ENCODE measurements at places on chromosomes 12 and 14.

DNA sequence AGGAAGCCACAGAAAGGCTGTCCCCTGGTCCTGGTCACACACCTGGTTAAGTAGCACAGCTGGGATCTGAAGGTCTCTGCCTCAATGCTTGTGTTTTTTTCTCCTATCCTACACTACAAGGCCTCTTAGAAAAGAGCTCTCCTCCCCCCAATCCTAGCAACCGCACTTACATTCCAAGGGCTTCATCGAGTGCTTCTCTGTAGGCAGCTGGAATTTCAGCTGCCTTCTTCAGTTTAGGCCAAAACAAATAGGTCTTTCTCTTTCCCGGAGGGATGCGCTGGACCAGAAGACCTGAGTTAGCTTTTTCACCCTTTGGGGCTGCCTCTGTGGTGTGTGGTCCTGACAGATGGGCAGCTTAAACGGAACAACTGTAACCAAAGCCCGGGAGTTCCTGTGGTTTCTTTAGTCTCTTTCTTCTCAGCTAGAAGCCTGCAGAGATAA, 109.7 kb downstream of the GPATCH2L start:
- no peak for DNase-seq

GRCh38 chr12:31991815-31992214, 32.6 kb downstream of the RESF1 start:
- no peak for DNase-seq

- DNase-seq = no peak
Observed at GRCh38 chr12:132465269-132466190, 24.4 kb upstream of the FBRSL1 start.

- DNase-seq = no peak
Observed at GRCh38 chr12:118536306-118536906, 160.1 kb downstream of the SUDS3 start.

DNA sequence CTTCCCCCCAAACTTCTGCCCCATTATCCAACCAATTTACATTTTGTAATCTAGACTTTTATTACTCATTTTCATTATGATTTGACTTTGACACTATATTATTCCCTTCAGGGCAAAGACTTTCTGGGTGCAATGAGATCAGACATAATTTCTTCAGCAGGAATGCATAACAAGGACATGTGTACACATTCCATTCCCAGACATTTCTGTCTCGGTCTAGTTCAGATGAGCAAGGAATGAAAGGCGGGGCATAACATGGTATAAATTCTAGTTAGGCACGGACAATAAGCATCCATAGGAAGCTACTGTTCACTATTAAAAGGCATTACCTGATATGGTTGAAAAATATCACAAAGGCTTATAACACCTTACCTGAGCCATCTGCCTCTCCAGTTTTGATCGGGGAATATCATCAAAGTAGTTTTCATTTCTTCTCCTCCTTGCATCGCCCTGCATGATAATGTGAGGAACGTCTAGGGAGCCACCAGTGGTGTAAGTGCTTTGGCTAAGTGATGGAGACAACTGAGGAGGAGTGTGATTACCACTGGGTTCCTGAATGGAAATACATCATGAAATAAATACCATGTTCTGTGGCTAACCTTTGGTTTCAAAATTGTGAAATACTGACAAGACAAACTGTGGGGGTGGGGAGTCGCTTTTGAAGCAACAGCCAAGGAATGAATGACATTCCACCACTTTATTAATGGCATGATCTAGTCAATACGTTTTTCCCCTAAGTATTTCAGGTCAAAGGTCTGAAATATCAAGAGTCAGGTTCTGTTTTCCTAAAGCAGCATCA, 183.9 kb downstream of the APAF1 start:
- no peak for DNase-seq

DNA sequence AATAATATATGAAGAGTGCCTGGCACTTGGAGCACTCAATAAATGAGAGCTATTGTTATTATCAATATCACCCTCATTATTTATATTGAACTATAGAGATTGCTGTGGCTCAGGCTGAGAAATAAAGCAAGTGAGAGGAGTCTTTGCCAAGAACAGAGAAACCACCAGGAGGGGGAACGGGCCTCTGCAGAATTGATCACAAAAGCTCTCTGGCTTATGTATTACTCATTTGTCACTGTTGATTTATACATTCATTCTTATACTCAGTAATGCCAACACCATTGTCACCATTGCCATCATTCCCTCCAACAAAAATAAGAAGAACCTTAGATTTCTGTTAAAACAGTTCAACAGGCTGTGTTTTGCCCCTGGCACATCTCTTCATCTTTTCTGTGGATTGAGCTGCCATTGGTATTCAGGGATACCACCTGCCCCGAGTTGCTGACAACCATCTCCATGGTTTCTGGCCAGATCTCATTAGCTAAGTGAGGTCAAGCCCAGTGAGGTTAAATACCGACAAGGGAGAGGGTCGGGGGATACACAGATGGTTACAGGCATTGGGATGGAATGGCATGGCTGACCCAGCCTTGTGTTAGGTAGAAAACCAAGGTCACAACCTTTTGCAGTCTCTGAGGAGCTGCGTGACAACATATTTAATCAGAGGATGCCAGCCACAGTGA, 21.8 kb upstream of the PCNX1 start:
- DNase-seq = no peak

- no peak for DNase-seq
Observed at GRCh38 chr12:66087365-66087943, 43.1 kb downstream of the LLPH start.

GRCh38 chr12:111764120-111764821, 2.5 kb upstream of the ALDH2 start:
- no peak for DNase-seq

- DNase-seq = no peak
Observed at GRCh38 chr12:19659501-19659900, 220.2 kb downstream of the AEBP2 start.

DNA sequence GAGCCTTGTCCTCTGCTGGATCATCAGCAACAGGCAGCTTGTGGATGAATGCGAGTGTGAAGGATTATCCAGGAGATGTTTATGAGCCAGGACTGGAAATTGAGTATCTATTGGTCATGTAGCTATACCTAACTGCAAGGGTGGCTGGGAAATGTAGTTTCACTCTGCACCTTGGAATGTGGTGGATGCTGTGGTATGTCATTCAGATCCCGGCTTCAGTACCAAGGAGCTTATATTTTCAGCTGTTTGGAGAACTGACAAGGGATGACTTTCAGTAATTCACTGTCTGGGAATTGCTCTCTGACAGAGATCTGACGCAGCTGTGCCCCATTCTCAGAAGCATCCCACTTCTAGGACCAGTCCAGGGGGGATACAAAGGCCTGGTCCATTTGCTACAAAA, 792.3 kb upstream of the NOVA1 start:
- no peak for DNase-seq

- no peak for DNase-seq
Observed at GRCh38 chr14:25011095-25011494, 38.9 kb downstream of the STXBP6 start.

GRCh38 chr14:34223373-34224148, 238.5 kb downstream of the SPTSSA start:
- no peak for DNase-seq

GRCh38 chr14:59190372-59190771, 1.9 kb downstream of the DAAM1 start:
- DNase-seq = peak; percentile 75

DNA sequence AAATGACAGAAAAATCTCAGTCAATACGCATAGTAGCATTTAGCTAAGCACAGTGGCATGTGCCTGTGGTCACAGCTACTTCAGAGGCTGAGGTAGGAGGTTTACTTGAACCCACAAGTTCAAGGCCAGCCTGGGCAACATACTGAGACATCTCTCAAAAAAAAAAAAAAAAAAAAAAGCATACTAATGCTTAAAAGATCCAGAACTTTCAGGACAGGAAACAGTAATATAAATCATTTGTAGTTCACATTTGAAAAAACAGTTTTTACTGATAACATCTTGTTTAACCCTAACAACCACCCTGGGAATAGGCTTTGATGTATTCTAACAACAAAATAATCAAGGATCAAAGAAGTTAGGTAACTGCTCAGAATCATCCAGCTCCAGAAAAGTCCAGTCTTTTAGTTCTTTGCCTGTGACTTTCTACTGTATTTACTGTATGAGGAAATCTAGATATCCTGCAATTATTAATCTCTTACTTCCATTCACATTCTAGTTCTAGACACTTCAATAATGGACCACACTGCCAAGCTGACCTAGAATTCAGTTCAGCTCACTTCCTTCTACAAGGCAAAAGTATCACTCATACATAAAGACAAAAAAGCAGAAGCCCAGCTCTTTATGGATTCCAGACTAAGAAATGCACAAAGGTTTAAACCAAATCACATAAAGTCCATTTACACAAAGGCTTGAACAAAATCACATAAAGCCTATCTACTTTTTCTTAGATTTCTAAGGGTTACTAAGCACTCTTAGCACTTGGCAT, 28.5 kb downstream of the PAWR start:
- DNase-seq = no peak

DNA sequence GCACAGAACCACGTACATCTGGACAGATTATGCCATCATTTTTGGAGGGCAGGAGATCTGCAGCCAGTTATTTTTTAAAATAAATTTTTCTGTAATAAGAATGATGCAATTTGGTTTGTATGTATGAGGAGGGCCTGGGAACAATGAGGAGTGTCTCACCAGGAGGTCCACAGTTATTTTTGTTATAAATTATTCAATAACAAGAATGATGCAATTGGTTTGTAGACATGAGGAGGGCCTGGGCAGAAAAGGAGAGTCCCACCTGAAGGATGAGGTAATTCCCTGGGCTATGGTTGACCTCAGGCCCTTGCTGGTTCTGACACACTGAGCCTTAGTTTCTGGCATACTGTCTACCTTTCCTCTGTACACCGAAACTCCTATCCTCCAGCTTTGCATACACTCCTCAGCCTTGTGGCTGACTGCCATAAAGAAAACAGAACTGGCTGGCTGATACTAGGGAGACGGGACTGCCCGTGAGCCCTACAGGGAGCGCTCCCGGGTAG, 9.0 kb upstream of the DCD start:
- no peak for DNase-seq

GRCh38 chr12:124734224-124734788, 129.4 kb downstream of the SCARB1 start:
- DNase-seq = no peak

DNA sequence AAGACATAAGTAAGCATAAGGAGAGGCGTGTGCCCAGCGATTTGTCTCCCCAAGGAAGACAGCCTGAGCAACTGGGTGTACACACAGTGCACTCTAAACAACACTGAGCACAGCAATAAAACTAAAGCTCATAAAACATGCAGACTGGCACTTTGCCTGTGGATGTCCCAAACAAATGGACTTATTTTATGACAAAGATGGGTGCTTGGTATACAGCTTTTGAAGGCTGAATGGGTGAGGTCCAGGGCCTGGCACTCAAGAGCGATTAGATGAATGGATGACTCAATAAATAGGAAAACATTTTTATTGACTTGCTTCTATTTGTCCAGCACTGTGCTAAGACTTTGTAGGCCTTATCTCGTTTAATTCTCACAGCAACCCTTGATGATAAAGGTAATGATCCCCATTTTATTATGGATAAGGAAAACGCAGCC, 28.5 kb downstream of the LGMN start:
- no peak for DNase-seq

GRCh38 chr12:7073946-7074345, 13.4 kb downstream of the C1S start:
- DNase-seq = no peak

DNA sequence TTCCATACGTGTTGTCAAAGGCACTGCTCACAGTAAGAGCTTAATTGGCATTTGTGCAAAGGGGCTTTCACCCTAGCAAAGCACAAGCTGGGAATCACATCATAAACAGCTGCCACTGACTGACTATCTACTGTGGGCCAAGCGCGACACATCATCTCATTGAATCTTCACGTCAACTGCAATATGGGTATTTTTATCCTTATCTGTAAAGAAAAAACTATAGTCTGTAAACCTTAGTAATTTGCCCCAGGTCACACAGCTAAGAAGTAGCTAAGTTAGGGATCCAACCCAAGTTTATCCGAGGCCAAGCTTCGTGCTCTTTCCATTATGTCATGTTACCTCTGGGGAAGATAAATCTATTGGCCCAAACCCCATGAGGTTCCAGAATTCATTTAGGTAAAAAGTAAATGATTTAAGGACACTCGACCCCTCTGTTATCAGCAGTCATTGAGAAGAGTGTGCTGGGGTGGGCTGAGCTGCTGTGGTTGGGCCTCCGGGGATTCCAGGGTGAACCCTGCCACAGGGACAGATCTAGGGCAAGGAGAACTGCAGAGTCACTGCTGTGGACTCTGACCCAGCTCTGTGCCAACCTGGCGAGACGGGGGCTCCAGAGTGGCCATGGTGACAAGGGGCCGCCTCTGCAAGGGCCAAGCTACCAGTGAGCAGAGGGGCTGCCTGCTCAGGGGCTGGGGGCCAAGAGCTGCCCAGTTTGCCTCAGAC, 27.6 kb downstream of the NCKAP5L start:
- no peak for DNase-seq

DNA sequence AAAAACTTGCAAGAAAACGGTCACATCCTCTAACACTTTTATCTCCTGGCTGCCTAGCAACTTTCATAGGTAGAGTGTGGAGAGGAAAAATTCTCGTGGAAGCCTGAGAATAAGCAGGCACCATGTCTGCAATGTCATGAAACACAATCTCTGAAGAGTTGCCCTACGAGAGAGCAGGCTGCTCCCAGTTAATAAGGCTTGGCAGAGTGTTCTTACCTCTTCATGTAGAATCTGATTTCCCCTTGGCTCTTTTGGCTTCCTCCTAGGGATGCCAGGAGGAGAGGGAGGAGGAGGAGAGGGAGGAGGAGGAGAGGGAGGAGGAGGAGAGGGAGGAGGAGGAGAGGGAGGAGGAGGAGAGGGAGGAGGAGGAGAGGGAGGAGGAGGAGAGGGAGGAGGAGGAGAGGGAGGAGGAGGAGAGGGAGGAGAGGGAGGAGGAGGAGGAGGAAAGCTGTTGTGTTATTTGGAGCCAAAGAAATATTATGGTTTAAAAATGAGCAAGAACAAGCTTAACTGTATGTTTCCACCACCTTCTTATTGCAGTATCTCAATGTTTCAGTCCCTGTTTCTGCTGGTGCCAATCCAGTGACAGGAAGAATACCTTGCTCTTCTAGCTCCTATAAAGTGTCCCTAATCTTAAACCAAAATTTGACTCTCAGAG, 52.9 kb downstream of the EGLN3 start:
- DNase-seq = no peak

GRCh38 chr12:120102189-120103043, 14.1 kb downstream of the RAB35 start:
- no peak for DNase-seq

DNA sequence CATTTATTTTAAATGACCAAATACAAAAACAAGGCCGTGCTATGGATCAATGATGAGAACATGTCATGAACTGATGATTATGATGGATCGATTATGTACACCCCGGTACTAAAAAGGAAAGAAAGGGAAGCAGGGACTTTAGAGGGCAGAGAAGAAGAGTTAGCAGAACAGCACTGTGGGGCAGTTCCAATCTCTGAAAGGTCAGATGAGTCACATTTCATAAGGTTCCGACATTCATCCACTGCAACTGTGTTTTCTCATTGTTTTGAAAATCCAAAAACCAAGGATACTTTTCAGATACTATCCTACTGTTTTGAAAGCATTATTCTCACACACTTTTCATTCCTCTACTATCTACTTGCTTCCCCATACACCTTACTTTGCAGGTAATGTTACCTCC, 169.3 kb downstream of the STXBP6 start:
- DNase-seq = no peak
